ENCODE measurements at places on chromosomes 12 and 14.
A peak's percentile ranks its signal among the peaks of the same experiment; 100 is the strongest.

- DNase-seq = no peak
Measured at GRCh38 chr12:111224186-111225066, 144.5 kb downstream of the PHETA1 start.

- DNase-seq = no peak
Measured at GRCh38 chr14:35401422-35402265, 2.9 kb downstream of the NFKBIA start.

GRCh38 chr12:132633398-132633797 is 14.8 kb downstream of the P2RX2 start:
- DNase-seq = no peak

GRCh38 chr12:13523536-13524307 is 327.2 kb downstream of the EMP1 start:
- no peak for DNase-seq

GRCh38 chr14:51240804-51241380 is 845 bp downstream of the TMX1 start:
- no peak for DNase-seq

GRCh38 chr12:70646850-70647249 is 9.6 kb upstream of the PTPRB start:
- DNase-seq = no peak

GRCh38 chr14:71415404-71415690 is 508.1 kb downstream of the PCNX1 start:
- no peak for DNase-seq

DNA sequence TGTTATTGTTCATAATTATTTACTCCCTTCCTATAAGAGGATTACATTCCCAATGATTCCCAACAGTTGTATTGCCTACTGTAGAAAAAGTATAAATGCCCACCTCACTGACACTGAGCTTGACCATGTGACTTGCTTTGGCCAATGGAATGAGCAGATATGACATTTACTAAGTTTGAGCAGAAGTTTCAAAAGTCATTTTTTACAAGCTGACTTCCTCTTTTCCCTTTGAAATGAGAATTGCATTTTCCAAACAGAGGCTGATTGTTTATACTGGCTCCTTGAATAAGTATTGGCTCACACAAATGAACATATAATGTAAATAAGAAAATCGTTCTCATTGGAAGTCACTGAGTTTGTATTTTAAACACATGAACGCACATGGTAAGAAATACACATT is 116.4 kb upstream of the LRFN5 start:
- no peak for DNase-seq

DNA sequence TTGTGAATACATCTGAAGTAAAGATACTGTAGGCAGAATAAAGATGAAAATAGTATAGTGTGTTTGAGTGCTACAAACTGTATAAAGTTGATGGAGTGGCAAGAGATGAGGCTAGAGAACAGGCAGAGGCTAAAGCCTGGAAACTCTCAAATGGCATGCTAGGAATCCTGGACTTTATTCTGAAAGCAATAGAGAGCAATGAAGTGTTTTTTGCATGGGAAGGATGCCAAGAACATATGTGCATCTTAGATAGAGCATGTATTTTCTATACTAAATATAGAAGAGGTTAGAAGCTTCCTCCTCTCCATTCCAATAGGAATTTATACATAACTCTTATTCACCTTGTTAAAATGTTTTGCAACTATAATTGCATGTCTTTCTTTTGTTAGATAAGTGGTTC is 86.3 kb upstream of the TMTC2 start:
- DNase-seq = no peak

DNA sequence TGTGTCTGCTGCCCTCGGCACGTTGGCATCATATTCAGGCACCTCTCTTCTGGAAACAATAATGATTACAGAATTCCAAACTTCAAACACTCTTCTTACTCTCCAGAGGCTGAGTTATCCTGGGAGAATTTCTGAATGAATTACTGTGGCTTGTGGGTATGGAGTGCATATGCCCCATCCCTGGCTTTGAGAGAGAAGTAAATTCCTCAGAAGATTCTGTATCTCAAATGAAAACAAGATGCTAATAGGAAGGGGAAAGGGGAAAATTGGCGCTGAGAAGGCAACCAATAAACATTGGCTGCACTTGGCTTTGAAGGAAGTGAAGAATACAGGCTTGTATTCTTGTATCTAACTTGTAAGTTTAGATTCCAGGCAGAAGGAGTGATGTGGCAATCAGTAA is 132.0 kb upstream of the NOVA1 start:
- DNase-seq = no peak

GRCh38 chr12:27733052-27733656 is 22.5 kb downstream of the MRPS35 start:
- DNase-seq = peak; percentile 43

GRCh38 chr12:4984971-4985370 is 58.7 kb upstream of the KCNA5 start:
- no peak for DNase-seq

GRCh38 chr12:32988982-32989381 is 92.4 kb upstream of the PKP2 start:
- no peak for DNase-seq

GRCh38 chr14:82387699-82388098 is 854.0 kb upstream of the SEL1L start:
- DNase-seq = no peak

DNA sequence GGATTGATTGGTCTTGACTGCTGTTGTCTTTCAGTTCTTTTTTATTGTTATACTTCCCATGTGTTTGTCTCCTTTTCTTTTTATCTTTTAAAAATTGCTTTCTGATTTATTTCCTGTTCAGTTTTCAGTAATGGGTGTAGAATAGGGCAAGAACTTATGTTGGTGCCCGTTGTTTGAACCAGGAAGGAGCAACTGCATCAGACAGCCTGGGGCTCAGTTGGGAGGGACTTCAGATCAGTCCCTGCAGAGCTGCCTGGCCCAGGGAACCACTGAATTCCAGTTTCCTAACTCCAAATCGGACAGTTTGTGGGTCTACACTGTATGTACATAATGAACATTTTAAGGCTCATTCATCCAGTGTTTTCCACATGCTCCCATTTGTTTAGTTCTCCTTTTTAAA is 64.9 kb downstream of the FBXO34 start:
- DNase-seq = peak; percentile 7

- no peak for DNase-seq
Measured at GRCh38 chr14:79627058-79627457, 584.2 kb downstream of the DIO2 start.

DNA sequence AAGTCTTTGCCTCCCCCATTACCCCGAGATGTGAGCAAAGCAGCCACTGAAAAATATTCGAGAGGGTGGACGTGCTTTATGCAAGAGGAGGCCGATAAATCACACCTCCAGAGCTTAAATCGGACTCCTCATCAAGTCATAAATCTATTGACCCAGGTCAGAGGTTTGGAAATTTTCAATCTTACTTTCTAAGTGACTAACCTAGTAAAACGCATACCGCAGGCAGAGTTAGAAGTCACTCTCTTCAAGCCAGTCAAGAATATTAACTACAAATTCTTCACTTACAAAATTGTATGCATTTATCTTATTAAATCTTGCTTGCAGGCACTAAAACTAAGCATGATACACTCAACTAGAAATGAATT is 34.9 kb downstream of the GPHB5 start:
- no peak for DNase-seq

GRCh38 chr12:132719141-132719953 is 8.7 kb downstream of the PGAM5 start:
- no peak for DNase-seq

DNA sequence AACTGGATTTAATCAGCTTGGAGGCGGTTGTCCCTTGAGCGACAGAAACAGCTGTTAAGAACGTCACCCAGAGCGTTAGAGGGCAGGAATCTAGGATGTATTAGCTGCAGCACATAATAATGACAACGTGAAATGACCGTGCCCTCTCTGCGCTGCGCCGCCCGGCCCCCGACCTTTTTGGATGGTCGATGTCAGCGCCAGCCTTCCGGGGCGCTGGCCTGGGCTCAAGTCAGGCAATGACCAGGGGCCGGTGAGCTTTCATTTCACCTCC is 427 bp upstream of the TMEM120B start:
- DNase-seq = peak; percentile 88

GRCh38 chr12:10590966-10591365 is 22.4 kb downstream of the MAGOHB start:
- no peak for DNase-seq

DNA sequence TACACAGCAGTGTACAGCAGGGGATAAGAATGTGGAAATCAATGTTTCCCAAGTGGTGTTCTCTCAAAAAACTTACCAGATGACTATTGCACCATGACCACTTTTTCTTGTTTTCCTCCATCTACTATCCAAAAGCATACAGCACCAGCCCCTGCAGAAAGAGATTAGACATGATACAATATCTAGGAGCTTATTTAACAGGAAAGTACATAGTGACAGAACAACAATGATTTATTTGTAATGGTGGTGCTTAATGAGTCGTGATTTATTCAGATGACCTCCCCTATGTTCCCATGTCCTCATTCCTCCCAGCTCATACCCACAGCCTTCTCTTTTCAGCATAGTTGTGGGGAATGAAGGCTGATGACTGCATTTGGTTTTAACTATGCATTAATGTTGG is 413.6 kb downstream of the BTG1 start:
- no peak for DNase-seq

GRCh38 chr12:1606021-1606622 is 11.7 kb upstream of the FBXL14 start:
- peak; percentile 97 for DNase-seq

DNA sequence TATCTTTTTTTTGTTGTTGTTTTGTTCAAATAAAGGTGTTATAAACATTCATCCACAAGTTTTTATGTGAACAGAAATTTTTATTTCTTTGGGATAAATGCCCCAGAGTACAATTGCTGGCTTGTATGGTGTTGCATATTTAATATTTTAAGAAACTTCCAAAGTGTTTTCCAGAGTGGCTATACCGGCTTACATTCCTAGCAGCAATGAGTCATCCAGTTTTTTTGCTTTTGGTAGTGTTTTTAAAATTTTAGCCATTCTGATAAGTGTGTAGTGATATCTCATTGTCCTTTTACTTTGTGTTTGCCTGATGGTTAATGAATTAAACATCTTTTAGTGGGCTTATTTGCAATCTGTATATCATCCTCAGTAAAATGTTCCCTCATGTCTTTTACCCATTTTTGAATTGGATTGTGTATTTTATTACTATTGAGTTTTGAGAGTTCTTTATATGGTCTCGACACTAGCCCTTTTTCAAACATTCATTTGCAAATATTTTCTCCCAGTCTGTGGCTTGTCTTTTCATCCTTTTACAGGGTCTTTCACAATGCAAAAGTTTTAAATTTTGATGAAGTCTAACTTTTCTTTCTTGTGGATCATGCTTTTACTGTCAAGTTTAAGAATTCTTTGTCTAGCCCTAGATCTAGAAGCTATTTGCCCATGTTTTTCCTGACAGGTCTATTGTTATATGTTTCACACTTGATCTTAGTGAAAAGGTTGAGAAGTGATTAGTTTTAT is 29.5 kb downstream of the PPP4R4 start:
- no peak for DNase-seq

DNA sequence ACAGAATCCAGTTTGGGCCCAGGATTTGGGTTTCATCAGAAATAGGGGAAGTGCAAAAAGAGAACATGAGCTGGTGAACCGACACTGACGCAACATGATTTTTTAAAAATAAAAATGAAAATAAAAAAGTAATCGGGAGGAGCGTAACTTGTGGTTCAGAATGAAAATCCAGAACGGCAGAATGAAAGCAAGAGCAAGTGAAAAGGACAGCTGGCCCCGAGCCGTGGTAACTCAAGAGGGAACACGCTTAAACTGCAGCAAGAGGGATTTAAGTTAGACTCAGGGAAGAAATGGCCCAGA is 1.6 kb downstream of the SLC6A12 start:
- DNase-seq = no peak

GRCh38 chr14:53993920-53994607 is 37.4 kb upstream of the BMP4 start:
- no peak for DNase-seq

GRCh38 chr14:89190765-89191513 is 226.1 kb downstream of the FOXN3 start:
- DNase-seq = no peak

- DNase-seq = no peak
Measured at GRCh38 chr14:53531730-53532129, 378.6 kb upstream of the DDHD1 start.

- DNase-seq = peak; percentile 41
Measured at GRCh38 chr14:31204593-31205534, 2.7 kb downstream of the HECTD1 start.

DNA sequence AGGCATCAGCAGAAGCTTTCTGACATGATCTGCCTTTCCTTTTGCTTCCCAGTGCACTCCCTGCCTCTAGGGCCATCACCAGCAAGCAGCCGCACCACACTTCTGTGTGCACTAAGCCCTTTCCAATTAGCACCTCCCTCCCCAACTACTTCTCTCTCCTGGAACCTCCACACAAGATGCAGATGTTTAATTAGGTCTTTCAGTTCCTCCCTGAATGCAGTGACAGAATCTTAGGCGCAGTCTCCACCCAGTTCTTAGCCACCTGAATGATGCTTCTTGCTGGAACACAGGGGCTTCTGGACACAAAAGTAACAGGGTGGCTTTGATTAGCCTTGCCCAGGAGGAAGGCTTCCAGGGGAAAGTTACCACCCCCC is 32.9 kb downstream of the NIN start:
- no peak for DNase-seq

DNA sequence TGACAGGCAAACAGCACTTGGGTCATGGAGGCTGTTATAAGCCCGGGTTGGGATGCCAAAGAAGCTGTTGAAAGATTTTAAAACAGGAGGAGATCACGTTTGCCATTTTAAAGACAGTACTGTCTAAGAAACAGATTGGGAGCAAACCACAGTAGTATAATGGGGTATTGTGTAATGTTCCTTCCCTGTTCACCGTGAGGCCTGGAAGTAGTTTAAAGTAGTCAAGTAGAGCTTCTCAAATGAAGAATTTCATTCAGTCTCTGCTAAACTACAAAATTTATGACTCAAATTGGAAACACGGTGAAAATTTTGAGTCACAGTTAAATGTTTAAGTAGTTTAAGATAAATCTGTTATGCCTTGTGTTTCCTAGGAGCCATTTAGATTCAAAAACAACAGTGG is 35.8 kb downstream of the ATP2A2 start:
- no peak for DNase-seq

DNA sequence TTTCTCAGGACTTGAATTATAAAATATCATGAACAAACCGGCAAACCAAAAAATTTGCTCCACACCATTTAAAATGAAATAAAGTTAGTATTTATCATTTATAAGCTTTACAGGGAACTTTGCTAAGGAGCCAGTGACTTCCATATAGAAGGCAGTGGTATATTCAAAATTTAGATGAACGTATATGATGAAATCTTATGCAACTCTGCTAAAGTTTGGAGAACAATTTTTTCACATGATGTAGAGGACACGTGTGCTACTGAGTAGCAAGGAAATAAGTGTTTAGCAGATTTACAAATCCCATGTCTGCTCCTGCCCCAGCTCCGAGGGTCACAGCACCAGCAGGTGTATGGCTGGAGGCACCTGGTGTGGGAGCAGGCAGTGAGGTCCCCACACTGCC is 70.8 kb upstream of the IFNG-AS1 start:
- peak; percentile 3 for DNase-seq

All from erythroblast (primary cell).